ENCODE measurements at places on chromosomes 5 and 9.

GRCh38 chr9:1337169-1337568, 287.0 kb downstream of the DMRT2 start:
- no peak for DNase-seq

- DNase-seq, result peak; percentile 80
Observed at GRCh38 chr5:88675708-88676636, 207.0 kb downstream of the MEF2C start.

- no peak for DNase-seq
Observed at GRCh38 chr9:72464857-72465592, 56.4 kb upstream of the TMC1 start.

DNA sequence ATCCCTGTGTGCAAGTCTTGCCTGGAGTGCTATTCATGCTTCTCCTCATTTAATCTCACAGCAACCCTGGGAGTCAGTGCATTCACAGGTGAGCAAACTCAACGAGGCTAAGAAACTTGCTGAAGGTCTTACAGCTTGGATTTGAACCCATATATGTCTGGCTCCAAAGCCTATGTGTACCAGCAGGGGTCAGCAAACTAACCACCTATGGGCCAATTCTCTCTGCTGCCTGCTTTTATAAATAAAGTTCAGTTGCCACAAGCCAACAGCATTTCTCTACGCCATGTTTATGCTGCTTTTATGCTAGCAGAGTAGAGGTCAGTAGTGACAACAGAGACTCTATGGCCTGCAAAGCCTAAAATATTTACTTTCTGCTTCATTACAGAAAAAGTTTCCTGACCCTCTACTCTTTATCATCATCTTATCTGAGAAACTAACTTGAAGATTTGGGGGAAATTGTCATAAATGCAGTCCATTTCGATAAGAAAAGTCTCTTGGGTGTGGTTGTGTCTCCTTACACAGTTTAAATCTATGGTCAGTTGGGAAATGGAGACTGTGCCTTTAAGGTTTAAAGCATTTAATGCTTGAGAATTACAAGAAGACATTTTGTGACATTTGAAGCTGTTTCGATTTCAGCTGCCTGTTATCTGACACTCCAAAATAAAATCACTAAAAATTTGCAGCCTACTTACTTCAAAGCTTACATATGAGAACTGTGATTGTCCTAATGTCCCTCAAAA, 137.7 kb downstream of the PRELID2 start:
- no peak for DNase-seq

All from posterior cingulate gyrus (tissue), 11 donors.